ENCODE measurements at places on chromosomes 12 and 14.

GRCh38 chr12:96780330-96780729, 126.7 kb upstream of the NEDD1 start:
- no peak for DNase-seq

GRCh38 chr12:122013791-122014590, 7.7 kb upstream of the BCL7A start:
- no peak for DNase-seq

DNA sequence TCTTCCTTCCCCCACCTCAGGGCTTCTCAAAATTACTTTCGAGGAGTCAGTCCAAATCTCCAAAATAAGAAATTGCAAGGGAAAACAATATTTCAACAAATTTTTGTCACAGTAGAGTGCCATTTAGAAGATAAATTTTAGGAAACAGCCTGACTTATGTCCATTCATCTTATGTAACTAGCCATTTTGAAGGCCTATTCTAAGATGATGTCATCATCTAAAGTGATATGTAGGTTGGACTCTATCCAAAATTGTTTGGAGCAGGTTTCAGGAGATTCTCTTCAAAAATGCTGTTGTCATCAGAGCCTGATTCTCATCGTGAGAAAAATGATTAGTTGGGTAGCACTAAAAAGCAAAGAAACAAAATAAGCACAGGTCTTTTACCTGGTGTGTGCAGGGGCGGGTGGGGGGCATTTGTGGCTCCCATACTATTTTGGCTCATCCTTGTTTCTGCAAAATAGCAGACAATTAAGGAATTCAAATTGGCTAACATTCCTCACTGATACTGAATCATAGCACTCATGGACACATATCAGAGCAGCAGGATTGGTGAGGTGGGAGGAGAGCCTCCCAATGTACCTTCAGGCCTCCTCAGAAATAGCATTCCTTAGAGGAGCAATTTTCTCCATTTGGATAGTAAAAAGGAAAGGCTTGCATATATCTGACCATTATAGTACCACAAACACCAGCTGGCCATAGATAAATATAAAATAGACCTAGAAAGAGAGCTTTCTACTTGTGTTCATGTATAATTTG, 360.9 kb upstream of the NAV3 start:
- no peak for DNase-seq

DNA sequence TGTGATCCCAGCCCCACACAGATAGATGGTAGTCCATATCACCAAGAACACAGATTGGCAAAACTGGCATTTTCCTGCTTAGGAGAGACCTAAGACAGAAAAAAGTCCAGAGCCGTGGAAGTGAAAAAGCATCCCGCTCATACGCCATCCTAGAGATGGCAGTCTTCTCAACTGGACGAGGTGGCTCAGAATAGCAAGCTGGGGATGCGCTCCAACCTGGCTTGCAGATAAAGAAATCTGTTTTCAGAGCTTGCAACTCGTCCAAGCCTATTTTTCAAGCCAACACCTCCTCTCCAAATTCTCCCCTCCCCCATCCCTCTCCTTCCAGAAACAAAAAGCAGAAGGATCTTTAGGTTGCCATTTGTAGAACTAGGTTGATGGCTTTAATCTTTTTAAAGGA, 74.3 kb upstream of the OTX2 start:
- DNase-seq = no peak

DNA sequence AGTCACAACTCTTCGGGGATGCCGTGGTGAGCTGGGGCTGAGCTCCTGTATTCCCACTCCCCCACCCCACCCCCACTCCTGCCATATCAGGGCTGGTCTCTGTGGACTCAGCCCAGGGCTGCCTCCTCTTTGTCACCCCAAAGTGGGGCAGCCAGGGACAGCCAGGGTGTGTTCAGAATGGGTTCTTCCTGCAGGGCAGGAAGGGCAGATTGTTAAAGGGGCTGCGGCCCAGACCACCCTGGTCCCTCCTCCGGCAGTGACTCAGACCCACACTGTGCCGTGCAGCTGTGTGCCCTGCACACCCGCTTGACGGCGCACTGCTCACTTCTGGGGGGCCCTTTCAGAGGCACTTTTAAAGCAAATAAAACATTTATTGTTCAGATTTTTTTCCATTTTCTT, 9.3 kb downstream of the SLC48A1 start:
- no peak for DNase-seq

DNA sequence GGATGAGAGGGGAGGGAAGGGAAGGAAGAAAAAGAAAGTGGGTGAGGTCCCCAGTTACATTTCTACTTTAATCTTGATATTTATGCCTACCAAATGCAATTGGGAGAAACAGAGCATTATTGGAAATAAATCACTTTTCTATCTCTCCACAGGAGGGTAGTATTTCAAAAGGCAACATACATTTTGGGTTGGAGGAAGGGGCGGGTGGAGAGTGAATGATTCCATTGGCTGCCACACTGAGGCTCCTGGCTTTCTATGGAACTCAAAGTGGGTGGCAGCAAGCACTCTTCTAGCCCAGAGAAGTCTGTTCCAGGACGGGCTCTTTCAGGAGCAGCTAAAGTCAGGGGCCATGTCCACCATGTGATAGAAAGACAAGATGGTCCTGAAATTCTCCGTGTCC, 441.3 kb downstream of the DAD1 start:
- DNase-seq = no peak

DNA sequence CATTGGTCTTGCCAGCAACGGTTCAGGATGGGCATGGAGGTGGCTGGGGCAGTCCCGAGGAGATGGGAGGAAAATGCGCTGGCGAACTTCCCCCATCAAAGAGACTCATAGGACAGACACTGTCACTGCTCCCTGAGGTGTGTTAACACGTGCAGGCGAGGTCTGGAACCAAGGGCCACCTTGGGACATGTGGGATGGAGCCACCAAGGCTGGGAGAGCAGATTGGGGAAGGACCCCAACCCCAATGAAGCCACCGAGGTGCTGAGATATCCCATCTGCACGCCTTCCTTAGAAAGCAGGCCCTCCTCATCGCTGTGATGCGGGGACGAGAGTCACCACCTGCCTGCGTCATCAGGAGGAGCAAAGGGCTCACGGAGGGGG, 16.9 kb upstream of the BEGAIN start:
- DNase-seq = no peak

DNA sequence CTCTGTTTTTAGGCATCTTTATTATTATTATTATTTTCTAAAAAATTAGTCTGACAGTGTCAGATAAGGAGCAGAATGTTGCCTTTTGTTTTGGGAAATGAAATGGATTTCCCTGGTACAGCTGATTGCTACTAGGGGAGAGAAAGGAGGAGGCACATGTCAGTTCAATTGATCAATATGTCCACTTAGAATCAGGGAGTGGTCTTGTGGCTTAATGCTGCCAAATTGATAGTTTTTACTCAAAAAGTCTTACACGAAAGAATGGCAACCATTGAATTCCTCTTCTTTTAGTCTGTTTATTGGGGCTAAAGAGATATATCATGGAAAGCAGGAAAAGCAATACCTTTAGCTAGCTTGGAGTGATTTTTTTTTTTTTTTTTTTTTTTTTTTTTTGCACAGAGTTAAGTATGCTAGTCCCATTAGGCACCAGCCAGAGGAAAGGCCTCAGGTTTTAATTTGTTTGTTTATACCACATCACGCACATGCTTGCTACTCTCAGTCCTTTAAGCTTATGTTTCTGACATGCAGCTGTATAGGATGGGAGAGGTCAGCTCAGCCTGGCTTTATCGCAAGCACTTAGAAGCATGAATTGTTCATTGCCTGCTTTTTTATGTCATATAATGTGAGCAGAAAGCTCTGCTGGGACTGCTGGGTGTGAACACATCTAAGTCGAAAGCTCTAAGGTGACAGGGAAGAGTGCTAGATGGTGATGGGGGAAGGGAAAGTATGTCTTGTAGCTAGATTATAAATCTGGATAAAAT, 1.4 kb downstream of the AKAP6 start:
- no peak for DNase-seq

DNA sequence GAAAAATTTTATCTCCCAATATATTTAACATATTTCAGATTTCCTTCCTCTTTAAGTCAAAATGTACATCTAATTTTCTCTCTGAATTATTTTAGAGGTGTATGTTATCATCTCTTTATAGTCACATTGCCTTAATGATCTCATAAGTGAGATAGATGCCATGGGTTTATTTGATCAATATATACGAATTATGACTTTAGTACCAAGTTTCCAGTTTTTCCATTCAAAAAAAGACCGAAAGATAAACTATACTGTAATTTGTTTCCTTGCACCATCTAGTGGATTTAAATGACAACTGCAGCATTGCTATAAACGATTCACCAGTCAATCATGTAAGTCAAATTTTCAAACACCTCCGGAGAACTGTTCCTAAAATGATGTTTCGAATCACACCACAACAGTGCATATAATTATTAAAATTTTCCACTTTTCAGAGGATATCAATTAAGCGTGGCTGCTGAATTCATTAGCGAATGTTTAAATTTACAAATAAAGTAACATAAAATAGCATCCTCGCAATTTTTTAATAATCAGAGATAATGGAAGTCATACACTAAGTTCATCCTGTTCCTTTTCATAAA, 419 bp upstream of the ATXN7L3B start:
- DNase-seq = no peak

DNA sequence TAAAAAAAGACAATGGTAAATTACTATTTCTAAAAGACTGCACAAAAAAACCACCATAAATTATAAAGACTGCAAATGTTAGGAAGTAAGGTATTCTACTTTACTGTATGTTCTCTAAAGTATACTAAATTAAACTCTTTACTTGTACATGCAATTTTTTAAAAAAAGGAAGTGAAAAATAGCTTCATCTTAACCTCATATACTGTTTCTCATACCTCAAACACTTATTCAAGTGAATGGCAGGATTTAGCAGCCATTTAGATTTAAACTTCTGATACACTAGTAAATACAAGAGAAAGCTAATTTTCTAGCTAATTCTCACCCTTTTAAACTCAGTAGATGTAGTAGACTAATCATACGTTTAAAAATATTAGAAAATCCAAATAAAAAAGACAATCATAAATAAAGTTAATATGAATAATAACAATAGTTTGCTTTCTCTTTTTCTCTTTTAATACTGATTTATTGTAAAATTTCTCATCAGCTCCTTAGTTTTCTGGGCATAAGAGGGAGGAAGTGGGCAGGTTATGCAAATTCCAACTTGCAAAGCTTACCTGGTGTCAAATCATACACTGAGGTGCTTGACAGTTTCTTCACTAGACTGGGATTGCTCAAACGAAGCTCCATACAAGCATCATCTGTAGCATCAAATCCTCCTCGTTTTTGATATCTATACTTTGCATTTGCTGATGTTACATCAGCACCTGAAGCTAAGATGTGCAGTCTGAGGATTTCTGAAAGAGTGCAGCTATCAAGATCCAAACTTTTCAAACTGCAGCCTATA, 71.0 kb upstream of the CFL2 start:
- DNase-seq = no peak

DNA sequence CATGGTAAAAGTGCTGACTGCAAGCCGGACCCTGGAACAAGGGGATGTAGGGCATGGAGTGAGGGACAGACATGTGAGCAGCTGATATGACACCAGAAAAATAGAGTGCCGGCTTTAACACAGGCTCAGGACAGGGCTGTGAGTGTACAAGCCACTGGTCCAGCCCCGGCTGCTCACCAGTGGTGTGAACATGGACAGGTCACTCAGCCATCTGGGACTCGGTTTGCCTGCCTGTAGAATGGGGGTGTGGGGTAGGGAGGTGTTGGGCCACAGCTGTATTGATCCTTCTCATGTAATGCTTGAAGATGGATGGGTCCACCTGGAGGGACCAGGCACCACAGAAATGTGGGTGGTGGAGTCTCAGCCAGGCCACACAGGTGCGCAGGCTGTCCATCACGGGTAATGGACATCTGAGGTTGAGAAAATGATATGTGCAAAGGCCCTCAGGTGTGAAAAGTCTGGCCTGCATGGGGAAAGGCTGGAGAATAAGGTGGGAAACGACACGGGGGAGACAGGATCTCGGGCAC, 10.6 kb upstream of the KRT74 start:
- DNase-seq = no peak

All from activated T-cell treated with anti-CD3 and anti-CD28 coated beads for 24 hours (primary cell).